ENCODE measurements at places on chromosomes 3 and 15.

- no peak for DNase-seq
These were observed 127.0 kb downstream of the CPNE4 start for GRCh38 chr3:131907796-131908195.

DNA sequence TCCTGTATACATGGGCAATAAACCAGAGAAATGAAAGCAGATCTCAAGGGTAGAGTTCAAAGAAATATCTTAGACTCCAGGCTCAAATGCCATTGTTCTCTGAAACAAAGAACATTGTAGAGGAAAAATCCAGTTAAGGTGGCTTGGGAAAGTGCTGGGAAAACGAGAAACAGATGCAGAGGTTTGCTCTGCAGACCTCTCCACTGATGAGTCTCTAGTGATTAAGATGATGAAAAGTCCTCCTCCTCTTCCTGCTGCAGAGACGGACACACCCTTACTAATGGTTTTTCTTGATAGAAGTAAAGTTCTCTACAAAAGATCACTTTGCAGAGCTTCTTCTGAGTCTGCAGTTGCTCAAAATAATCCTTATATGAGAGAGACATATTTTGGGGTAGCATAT is 264.7 kb downstream of the GABRG3 start:
- no peak for DNase-seq

GRCh38 chr3:139353920-139354556 is 10.2 kb downstream of the MRPS22 start:
- no peak for DNase-seq

GRCh38 chr3:100436951-100437350 is 35.6 kb downstream of the LNP1 start:
- no peak for DNase-seq

GRCh38 chr15:67109141-67110034 is 44.0 kb downstream of the SMAD3 start:
- peak; percentile 69 for DNase-seq

- no peak for DNase-seq
These were observed 684 bp downstream of the SLTM start for GRCh38 chr15:58932710-58933280.

- no peak for DNase-seq
These were observed 98.6 kb upstream of the ARHGEF26 start for GRCh38 chr3:154022606-154023005.

- DNase-seq: no peak
These were observed 123.9 kb downstream of the RSRC1 start for GRCh38 chr3:158233791-158234190.

DNA sequence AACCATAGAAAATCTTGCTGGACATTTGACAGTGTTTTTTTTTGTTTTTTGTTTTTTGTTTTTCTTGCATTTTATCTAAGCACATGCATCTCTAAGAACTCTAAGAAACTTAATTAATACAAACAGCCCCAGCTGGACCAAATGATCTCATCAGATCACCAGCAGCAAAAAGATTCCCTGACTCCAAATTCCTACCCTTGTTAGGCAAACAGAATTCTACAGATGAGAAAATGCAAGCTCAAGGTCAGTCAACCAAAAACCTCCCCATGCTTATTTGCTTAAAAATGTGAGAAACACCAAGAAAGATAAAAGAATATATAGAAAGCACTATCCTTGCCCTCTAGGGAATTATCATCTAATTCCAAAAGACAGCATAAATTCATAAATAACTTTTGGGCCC is 65.4 kb downstream of the FOXP1 start:
- no peak for DNase-seq

- no peak for DNase-seq
These were observed 34.3 kb downstream of the PLD1 start for GRCh38 chr3:171775943-171776342.

- DNase-seq: no peak
These were observed 104.1 kb downstream of the LIPC start for GRCh38 chr15:58535894-58536293.

DNA sequence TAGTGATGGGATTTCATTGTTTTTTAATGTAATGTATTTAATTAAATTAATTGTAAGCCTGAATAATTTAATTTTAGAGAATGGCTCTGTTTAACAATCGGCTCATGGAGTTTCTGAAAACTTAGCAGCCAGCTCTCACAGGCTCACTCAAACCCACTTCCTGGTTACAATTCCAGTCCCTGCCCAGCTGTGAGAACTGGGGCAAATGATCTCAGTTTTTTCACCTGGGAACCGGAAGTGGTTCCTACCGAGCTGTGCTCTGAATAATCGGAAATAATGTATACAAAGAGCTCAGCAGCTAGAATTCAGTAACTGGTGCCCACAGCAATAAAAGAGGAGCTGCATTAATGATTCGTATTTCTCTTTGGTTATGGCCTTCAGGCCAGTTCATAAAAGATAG is 244.3 kb upstream of the MCTP2 start:
- DNase-seq: no peak

GRCh38 chr3:49386056-49386756 is 25.6 kb downstream of the RHOA start:
- no peak for DNase-seq

DNA sequence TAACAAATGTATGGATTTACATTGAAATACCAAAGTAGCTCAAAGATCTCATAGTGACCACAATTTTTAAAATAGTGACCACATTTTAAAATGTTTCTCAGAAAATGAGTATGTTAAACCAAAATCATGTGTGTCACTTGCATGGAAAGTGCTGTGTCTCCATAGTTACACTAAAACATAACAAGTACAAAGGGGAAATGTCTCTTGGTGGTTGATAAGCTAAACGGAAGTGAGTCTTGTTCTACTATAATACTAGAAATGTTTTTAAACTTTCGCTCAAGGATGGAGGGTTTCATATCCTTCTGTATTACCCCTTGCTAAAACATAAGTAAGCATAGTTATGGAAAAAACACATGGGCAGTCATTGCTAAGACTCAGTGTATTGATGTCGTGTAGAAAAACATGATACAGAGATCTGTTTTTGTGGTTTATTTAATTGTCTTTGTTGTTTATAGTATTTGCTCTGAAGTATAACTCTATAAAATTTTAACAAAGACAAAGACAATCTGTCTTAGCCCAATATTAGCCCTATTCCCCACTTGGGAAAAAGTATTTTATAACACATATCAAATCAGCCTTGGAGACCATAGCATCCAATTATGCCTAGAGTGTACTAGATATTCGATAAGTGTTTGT is 27.0 kb upstream of the DENND4A start:
- peak; percentile 75 for DNase-seq

GRCh38 chr3:10917176-10917575 is 75.4 kb upstream of the SLC6A1 start:
- DNase-seq: no peak

- no peak for DNase-seq
These were observed 148.2 kb downstream of the PDE8A start for GRCh38 chr15:85129881-85130280.

GRCh38 chr15:90780916-90781315 is 63.8 kb downstream of the BLM start:
- peak; percentile 26 for DNase-seq

GRCh38 chr3:71423151-71423906 is 160.2 kb downstream of the FOXP1 start:
- DNase-seq: no peak

GRCh38 chr3:152356870-152357276 is 88.1 kb downstream of the MBNL1 start:
- no peak for DNase-seq

- no peak for DNase-seq
These were observed 377.3 kb upstream of the LRRC3B start for GRCh38 chr3:26245236-26245635.

- no peak for DNase-seq
These were observed 79.5 kb downstream of the DPH6 start for GRCh38 chr15:35466476-35466875.

GRCh38 chr15:45635763-45636292 is 999 bp downstream of the SQOR start:
- DNase-seq: no peak

DNA sequence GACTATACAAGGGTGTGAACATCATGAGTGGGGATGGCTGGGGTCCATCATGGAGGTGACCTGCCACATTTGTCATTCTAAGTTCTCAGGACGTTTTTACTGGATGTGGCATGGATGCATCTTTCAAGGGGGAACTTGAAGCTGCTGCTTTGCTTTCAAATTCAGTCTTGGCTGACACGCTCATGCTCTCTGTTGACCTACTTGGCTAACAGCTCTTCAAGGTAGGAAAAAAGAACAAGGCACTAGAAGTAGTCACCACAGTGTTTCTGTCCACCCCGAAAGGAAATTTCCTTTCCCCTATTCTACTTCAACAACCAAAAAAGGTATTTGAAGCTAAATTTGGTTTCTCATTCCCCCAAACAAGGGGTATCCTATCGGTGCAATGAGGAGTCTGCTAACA is 15.0 kb downstream of the STIMATE start:
- DNase-seq: no peak

DNA sequence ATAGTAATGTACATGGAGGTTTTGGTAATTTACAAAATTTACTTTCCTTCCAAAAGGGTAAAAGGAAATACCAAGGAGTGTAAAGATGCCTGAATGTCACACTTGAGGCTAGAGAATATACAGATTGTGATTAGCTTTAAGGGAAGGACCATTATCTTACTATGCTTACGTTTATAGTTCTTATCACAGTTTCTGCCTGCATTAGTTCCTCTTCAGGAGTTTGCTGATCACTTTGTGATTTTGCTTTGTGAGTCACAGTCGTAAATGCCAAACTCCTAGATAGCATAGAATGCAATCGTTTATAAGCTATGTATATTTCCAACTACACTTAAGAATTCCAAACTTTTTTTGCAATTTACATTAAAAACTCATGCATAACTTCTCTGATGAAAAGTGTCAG is 1034.6 kb downstream of the DIPK2A start:
- DNase-seq: no peak

- no peak for DNase-seq
These were observed 135.2 kb downstream of the TP63 start for GRCh38 chr3:189766416-189766815.

DNA sequence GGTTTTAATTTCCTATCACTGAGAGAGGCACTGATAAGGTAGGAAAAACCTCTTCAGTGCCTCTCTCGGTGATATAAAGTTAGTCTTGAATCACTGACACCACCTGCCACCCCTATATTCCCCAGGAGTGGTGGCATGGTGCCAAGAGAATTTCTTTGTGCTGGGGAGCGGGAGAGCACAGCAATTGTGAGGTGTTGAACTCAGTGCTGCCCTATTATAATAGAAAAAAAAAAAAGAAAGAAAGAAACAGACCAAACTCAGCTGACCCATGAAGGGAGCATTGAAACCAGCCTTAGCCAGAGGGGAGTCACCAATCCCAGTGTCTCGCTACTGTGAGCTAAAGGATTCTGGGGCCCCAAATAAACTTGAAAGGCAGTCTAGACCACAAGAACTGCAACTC is 201.4 kb upstream of the STT3B start:
- DNase-seq: no peak

DNA sequence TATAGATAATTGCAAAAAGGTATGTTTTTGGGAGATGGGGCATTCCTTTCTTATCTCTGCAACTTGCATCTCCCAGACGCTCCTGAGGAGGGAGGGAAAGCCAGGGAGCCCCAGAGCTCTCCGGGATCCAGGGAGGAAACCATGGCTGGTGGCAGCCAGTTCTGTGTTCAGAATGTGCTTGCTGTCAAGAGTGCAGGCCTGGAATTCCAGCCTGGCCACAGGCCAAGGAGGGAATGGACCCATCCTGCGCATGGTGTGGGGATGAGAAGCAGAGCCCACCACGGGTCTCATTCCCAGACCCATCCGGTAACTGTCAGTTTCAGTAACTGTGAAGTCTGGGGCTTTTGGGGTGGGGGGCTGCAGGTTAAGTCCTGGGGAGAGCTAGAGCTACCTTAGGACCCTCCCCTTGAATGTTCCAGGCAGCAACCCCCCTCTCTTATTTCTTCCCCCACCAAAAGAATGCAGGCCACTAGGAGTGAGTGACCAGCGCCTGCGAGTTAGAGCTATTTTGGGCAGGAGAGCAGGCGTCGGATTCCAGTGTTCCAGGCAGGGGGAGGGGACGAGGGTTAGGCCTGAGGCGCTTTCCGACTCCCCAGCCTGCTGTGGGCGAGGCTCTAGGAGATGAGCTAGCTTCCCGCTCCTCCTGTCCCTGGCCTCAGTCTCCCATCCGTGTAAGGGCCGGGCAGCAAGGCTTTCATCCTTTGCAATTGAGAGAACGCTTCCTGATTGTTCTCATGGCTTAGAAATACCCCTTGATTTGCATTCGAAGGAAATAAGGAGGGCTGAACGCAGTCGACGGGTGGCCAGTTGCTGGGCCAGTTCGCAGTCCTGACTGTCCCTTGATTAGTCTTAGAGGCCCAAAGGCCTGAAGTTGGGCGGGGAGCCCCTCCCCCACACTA is 781 bp upstream of the DAG1 start:
- no peak for DNase-seq

GRCh38 chr3:17808994-17809393 is 66.6 kb upstream of the TBC1D5 start:
- no peak for DNase-seq

- DNase-seq: peak; percentile 77
These were observed 60.1 kb downstream of the SGO1 start for GRCh38 chr3:20125897-20126296.

GRCh38 chr15:74405823-74406222 is 27.9 kb downstream of the SEMA7A start:
- DNase-seq: no peak

DNA sequence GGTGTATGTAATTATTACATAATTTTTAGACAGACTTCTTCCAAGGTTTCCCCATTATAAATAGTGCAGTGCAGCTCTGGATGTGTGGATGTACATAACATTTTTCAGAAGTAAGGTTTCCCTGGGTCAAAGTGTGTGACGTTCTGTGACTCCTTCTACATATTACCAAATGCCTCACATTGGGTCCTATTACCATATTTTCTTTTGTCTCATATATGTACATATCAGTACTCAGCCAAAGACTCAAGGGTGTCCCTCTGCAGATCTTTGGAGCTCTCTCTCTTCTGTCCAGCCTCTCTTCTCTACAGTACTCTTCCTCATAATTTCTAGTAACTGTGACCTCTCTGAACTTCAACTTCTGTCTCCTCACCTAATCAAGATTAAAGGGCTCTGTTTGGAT is 31.3 kb upstream of the PEX5L start:
- no peak for DNase-seq

DNA sequence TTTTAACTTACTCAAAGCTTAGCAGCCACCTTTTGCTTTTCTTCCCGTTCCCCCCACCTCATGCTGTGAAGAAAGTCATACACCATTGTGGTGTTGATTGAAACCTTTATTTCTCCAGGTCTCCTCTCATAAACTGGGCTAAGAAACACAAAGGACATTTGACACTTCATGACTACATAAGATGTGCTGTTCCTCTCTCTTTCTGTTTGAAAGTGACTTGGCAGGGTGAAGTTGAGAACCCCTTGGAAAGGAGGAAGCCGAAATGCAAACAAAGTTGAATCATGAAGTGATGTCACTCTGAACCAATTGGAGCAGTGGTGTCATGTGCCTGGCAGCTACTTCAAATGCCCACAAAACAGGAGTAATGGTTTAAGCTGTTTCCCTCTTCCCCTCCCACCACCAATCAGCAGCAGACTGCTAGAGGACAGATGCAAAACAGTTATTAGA is 174.7 kb downstream of the IGF1R start:
- no peak for DNase-seq

- DNase-seq: no peak
These were observed 8.9 kb downstream of the ABI3BP start for GRCh38 chr3:100984308-100984707.

- no peak for DNase-seq
These were observed 1198.6 kb upstream of the EPHA6 start for GRCh38 chr3:95615592-95616310.

- peak; percentile 80 for DNase-seq
These were observed 29.8 kb upstream of the SENP5 start for GRCh38 chr3:196837819-196838420.
